ENCODE measurements at places on chromosomes 3 and 15.
A peak's percentile ranks its signal among the peaks of the same experiment; 100 is the strongest.

DNA sequence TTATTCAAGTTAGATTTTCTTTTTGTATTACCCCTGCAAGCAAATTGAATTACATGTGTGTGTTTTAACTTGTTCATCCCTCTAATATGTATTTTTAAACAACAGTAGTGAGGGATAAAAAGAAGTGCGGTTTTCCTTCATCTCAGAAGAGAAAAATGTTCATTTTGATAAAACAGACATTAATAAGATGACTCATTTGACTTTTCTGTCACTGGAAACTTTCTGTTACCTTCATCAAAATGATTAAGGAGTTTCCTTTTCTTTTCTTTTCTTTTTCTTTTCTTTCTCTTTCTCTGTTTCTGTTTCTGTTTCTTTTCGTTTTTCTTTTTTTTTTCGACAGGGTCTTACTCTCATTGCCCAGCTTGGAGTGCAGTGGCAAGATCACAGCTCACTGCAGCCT lies 53.0 kb downstream of the ECT2 start:
- no peak overlapping the region for H3K4me3 ChIP-seq
- H3K4me1 ChIP-seq = no peaks in the 10 kb centered on the region
- H3K27me3 ChIP-seq = no peaks in the 10 kb centered on the region

- H3K36me3 ChIP-seq = peaks cover 5% of the 10 kb centered on the region
- H3K4me3 ChIP-seq = no peak overlapping the region
- no peaks in the 10 kb centered on the region for H3K4me1 ChIP-seq
- no peak overlapping the region for H3K27ac ChIP-seq
These were observed 559.3 kb upstream of the GRM7 start for GRCh38 chr3:6301626-6302025.

DNA sequence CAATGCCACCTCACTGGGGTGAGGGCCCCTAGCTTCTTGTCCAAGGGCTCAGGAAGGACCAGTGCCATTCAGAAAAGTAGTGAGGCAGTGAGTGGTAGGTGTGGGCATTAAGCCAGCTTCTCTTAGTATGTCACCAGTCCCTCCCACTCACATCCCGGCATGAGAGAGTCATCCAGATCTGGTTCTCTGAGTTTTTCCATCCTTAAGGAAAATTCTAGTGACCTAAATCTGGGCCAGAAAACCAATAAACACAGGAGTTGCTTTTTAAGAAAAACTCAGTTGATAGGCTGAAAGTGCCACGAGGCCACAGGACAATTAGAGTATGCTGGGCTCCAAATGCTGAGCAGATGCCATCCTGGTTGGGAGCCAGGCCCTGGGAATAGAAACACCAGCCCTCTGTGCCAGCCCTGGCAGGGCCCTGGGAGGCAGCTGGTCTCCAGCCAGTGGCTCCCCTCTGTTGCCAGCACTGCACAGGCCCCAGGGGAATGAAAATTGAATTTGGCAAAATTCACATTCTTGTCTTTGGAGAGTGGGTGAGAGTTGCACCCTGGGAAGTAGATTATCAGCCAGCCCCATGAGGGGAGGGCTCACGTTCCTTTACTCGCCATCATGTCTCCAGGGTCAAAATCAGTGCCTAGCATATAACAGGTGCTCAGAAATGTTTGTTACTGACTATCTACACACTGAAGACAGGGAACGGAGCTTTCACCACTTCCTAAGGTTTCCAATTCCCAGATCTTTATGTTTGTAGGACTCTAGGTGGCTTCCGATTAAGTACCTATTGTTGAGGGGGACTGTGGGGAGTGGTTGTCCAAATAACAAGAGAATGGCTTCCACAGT lies 52.8 kb downstream of the FAM43A start:
- H3K36me3 ChIP-seq = no peaks in the 10 kb centered on the region
- H3K4me1 ChIP-seq = peaks cover 20% of the 10 kb centered on the region
- no peak overlapping the region for H3K27ac ChIP-seq
- peaks cover 3% of the 10 kb centered on the region for H3K27me3 ChIP-seq
- H3K4me3 ChIP-seq = no peak overlapping the region
- peak; percentile 54 for DNase-seq

DNA sequence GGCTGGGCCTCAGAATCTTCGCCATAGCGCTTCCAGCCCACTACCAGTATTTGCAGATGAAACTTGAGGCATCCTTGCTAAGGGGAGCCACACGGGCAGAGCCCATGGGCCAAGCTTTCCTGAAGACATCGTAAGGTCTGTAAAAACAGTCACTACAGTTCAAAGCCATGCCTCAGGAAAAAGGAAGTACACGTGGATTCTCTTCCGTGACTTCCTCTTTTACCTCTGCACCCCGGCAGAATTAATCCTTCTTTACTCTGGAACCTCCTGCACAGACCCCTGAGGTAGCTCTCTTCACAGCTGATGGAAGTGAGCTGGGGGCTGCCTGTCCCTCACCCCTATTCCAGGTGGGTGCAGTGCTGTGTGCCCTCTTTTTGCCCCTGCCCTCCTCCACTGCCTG lies 129.2 kb downstream of the CHDH start:
- peaks cover 35% of the 10 kb centered on the region for H3K4me1 ChIP-seq
- no peaks in the 10 kb centered on the region for H3K36me3 ChIP-seq
- DNase-seq = no peak
- H3K27me3 ChIP-seq = peaks cover 13% of the 10 kb centered on the region
- H3K27ac ChIP-seq = no peak overlapping the region

GRCh38 chr3:128458746-128459460 lies 7.8 kb downstream of the DNAJB8 start:
- H3K4me3 ChIP-seq = no peak overlapping the region
- no peak overlapping the region for H3K27ac ChIP-seq
- no peaks in the 10 kb centered on the region for H3K36me3 ChIP-seq
- H3K4me1 ChIP-seq = no peaks in the 10 kb centered on the region
- DNase-seq = no peak
- H3K27me3 ChIP-seq = peaks cover 39% of the 10 kb centered on the region

- H3K4me1 ChIP-seq = peaks cover 6% of the 10 kb centered on the region
- DNase-seq = peak; percentile 53
These were observed 90.2 kb upstream of the LMOD3 start for GRCh38 chr3:69212411-69213160.

DNA sequence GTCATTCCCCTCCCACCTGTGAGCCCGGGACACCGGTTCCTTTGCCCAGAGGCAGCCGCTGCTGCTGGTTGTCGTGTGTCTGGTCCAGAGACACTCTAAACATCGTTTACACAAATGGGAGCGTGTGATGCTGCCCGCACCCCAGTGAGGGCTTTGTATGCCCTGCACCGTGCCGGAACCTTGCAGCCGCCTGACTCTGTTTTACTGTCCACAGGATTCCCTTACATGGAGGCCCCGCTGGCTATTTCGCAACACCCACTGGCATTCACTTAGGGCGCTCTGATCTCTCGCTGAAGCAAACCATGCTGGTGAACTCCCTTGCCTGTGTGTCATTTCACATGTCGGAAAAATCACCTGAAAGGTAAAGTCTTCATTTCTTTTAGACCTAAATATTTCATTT lies 100.8 kb upstream of the SLC6A6 start:
- DNase-seq = no peak
- H3K4me3 ChIP-seq = no peak overlapping the region
- no peak overlapping the region for H3K27ac ChIP-seq
- no peaks in the 10 kb centered on the region for H3K36me3 ChIP-seq
- H3K4me1 ChIP-seq = no peaks in the 10 kb centered on the region
- peaks cover 26% of the 10 kb centered on the region for H3K27me3 ChIP-seq

GRCh38 chr3:58470363-58471024 lies 21.4 kb upstream of the KCTD6 start:
- peaks cover 16% of the 10 kb centered on the region for H3K4me1 ChIP-seq
- no peak overlapping the region for H3K27ac ChIP-seq
- no peak for DNase-seq
- H3K36me3 ChIP-seq = no peaks in the 10 kb centered on the region

- peaks cover 12% of the 10 kb centered on the region for H3K4me1 ChIP-seq
- no peaks in the 10 kb centered on the region for H3K36me3 ChIP-seq
- H3K4me3 ChIP-seq = no peak overlapping the region
These were observed 10.3 kb downstream of the GPR156 start for GRCh38 chr3:120274739-120275167.

- H3K36me3 ChIP-seq = no peaks in the 10 kb centered on the region
- H3K27ac ChIP-seq = no peak overlapping the region
- DNase-seq = no peak
- H3K4me1 ChIP-seq = peaks cover 11% of the 10 kb centered on the region
These were observed 184.4 kb downstream of the SHOX2 start for GRCh38 chr3:157921811-157922210.

DNA sequence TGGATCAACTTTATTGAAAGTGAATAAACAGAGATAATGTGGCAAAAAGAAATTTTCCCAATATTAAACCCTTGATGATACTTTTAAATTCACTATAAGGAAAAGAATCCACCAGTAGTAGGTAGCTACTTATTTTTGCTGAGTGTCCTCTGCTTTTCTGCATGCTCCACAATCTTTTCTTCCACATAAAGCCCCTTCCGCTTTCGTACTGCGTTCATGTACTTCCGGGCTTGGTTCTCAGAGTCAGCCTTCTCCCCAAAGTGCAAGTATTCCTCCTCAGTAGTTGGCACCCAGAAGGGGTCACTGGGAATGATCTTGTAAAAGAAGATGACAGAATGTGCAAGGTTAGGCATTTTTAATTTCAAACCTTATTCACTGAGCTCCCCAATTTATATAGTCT lies 84.4 kb upstream of the MEX3B start:
- peak overlapping the region; percentile 77 for H3K4me3 ChIP-seq
- H3K36me3 ChIP-seq = peaks cover 9% of the 10 kb centered on the region
- H3K4me1 ChIP-seq = peaks cover 69% of the 10 kb centered on the region

- peak overlapping the region; percentile 88 for H3K27ac ChIP-seq
- DNase-seq = no peak
- peaks cover 90% of the 10 kb centered on the region for H3K36me3 ChIP-seq
- H3K27me3 ChIP-seq = peaks cover 48% of the 10 kb centered on the region
These were observed 85.1 kb downstream of the DUT start for GRCh38 chr15:48416301-48416700.

DNA sequence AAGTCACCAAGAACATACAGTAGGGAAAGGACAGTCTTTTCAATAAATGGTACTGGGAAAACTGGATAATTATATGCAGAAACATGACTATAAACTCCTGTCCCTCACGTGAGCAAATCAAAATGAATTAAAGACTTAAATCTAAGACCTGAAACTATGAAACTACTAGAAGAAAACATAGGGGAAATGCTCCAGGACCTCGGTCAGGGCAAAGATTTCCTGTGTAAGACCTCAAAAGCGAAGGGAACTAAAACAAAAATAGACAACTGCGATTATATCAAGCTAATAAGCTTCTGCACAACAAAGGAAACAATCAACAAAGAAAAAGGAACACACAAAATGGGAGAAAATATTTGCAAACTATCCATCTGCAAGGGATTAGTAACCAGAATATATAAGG lies 62.7 kb downstream of the CRYGS start:
- H3K4me1 ChIP-seq = peaks cover 6% of the 10 kb centered on the region
- no peak overlapping the region for H3K4me3 ChIP-seq
- H3K27ac ChIP-seq = no peak overlapping the region
- no peak for DNase-seq
- peaks cover 10% of the 10 kb centered on the region for H3K27me3 ChIP-seq

GRCh38 chr15:55784286-55784685 lies 41.3 kb upstream of the PRTG start:
- H3K27ac ChIP-seq = no peak overlapping the region
- no peak for DNase-seq
- no peaks in the 10 kb centered on the region for H3K36me3 ChIP-seq
- H3K4me3 ChIP-seq = no peak overlapping the region

DNA sequence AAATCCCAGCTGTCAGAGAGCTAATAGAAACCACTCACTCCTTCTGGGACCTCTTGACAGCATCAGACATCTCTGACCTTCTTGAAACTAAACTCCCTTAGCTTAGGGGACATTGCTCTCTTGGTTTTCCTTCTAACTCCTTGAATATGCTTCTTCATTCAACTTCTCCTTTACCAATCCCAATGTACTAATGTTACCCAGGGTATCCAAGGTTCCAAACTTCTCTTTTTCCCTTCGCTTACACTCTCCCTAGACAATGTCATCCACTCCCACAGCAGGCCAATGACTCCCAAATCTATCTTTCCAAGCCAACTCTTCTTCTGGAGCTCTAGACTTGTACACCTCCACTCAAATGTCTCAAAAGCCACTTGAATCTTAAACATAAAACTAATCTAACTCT lies 14.6 kb downstream of the HEXA start:
- no peaks in the 10 kb centered on the region for H3K27me3 ChIP-seq
- no peak overlapping the region for H3K4me3 ChIP-seq
- DNase-seq = no peak
- peaks cover 18% of the 10 kb centered on the region for H3K4me1 ChIP-seq
- H3K36me3 ChIP-seq = no peaks in the 10 kb centered on the region

Measured in HFFc6 (cell line).